ENCODE measurements at places on chromosomes 3 and 15. TPM values are rescaled to one million over a fixed set of nuclear protein-coding genes. Genes with fewer than 3 reads are reported as not detected.

GRCh38 chr3:168622795-168623194 is 527.1 kb upstream of the GOLIM4 start:
- no peak for DNase-seq

DNA sequence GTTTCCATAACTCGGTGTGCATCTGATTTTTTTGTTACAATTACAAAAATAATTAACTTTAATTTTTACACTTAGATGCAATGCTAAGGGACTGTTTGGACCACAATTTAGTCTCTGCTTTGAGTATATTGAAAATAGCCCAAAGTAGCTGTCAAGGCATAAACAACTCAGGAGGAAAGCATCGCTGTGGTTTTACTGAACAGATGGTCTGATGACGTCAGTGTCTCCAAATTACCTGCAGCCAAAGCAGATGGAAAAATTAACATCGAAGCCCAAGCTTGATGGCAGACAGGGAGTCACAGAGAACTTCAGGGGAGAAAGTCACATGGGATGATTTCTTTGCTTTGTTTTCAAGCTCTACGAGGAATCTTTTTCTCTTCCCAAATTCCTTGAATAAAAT is 83.1 kb upstream of the PLCL2 start:
- no peak for DNase-seq

- DNase-seq = no peak
These were observed 36.5 kb upstream of the KLHL6 start for GRCh38 chr3:183591881-183592521.

- DNase-seq = no peak
These were observed 9.6 kb downstream of the EMC3 start for GRCh38 chr3:9976721-9977709.

PTH1R gene
- not detected for total RNA-seq

- DNase-seq = no peak
These were observed 107.8 kb downstream of the SNRK start for GRCh38 chr3:43394041-43394554.

KNG1 gene
- not detected for total RNA-seq

GRCh38 chr3:178735032-178735674 is 198.9 kb downstream of the KCNMB2 start:
- DNase-seq = no peak

- no peak for DNase-seq
These were observed 151.6 kb downstream of the CHST2 start for GRCh38 chr3:143271136-143271535.

FRMD4B gene
- 0.26 TPM for total RNA-seq

GRCh38 chr15:77144492-77145070 is 73.7 kb upstream of the TSPAN3 start:
- DNase-seq = no peak

ALDH1L1 gene
- not detected for total RNA-seq

GRCh38 chr3:186614266-186614596 is 1.4 kb downstream of the AHSG start:
- DNase-seq = no peak

- DNase-seq = no peak
These were observed 192.4 kb upstream of the VEPH1 start for GRCh38 chr3:157695586-157695985.

MASP1 gene
- not detected for total RNA-seq

FAM107A gene
- total RNA-seq = not detected

IGDCC3 gene
- total RNA-seq = not detected

DNA sequence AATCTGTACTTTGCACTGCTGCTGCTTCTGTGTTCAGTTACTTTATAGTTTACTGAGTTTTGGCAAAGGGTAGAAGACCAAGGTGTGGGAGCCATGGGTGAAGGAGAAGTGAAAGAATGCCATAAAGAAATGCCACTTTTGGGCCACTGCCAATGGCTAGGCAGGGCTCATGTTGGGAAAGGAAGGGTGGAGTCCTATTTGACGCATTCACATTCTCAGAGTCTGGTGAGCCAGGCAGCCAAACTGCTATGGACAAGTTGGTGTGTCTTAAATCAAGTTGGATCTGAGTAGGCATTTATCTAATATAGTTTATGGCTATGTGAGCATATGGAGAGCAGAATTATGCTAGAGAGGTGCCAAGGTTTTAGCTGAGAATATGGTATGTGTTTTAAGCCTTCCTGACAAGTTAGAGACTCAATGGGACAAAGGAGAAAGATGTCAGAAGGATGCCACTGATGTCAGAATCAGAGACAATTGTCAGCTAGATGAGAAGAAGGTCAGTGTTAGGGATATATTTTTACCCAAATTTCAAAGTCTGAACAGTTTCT is 296.1 kb downstream of the AGBL1 start:
- DNase-seq = no peak

MKRN2OS gene
- not detected for total RNA-seq

DNA sequence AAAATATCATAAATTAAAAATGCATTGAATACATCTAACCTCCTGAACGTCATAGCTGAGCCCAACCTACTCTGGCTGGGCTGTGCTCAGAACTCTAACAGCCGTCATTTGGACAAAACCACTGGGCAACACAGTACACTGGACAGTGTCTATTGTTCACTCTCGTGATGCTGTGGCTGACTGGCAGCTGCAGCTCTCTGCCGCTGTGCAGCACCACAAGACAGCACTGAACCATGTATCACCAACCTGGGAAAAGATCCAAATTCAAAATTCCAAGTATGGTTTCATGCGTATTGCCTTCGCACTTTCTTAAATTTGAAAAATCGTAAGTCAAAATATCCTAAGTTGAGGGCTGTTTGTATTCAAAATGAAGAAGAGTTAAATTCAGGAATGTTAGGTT is 145.1 kb upstream of the CNTN4 start:
- no peak for DNase-seq

MAGI1 gene
- not detected for total RNA-seq

EPHB1 gene
- not detected for total RNA-seq

DNA sequence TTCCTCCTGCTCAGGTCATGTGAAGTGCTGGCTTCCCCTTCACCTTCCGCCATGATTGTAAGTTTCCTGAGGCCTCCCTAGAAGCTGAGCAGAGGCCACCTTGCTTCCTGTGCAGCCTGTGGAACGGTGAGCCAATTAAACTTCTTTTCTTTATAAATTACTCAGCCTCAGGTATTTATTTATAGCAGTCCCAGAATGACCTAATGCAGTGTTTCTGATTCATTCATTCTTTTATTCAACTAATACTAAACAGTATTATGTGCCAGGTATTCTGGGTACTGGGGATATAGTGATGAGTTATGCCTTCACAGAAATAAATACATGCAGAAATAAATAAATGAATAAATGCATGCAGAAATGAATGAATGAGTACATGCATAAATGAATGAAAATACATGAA is 41.9 kb downstream of the EDEM1 start:
- no peak for DNase-seq

- no peak for DNase-seq
These were observed 49.9 kb upstream of the PHLDB2 start for GRCh38 chr3:111809186-111809585.

- no peak for DNase-seq
These were observed 2.1 kb upstream of the RFT1 start for GRCh38 chr3:53132347-53132746.

GRCh38 chr3:72345237-72345878 is 502.9 kb downstream of the SHQ1 start:
- no peak for DNase-seq

GRCh38 chr3:128281461-128282367 is 128.4 kb downstream of the EEFSEC start:
- no peak for DNase-seq

IMPG2 gene
- 0.96 TPM for total RNA-seq

CLDN1 gene
- total RNA-seq = not detected

DNA sequence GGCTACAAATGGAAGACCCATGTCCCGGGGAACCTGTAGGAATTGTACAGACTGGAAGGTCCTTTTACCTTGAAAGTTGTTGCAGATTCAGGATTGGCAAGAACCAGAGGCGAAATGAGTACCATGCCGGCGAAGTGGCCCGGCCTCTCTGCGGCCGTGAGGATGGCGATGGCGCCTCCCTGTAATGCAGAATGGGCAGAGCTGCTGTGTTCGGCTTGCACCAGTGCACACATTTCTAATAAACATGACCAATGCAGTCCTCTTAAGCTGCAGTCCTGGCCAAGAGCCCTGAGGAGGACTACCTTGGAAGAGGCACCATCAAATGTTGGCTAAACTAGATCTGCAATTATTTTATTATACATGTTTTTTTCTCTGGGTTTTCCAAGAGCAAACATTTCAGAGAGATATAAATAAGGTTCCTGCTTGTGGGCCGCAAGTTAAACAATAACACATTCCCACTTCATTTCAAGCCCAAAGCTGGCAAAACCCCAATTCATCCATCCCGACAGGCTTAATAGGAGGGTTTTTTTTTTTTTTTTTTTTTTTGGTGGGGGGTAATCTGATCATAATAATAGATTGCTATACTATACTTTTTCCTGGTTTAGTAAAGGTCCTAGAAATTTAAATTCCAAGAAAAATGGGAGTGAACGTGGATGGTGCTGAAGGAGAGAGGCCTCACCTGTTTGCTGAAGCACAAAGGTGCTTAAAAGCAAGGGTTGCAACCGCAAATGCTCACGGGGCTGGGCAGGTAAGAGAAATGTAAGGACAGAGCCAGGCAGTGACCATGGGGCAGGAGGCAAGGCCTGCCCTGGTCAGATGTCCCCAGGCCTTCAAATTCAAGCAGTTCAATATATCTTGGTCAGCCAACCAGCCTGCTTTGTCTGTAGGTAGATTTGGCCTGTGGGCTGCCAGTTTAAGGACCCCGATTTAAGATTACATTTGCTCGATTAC is 48.5 kb downstream of the ABTB1 start:
- DNase-seq = no peak

GRCh38 chr3:42042747-42043098 is 48.4 kb upstream of the TRAK1 start:
- no peak for DNase-seq

- DNase-seq = no peak
These were observed 245.0 kb downstream of the NTRK3 start for GRCh38 chr15:88011533-88011932.

DNA sequence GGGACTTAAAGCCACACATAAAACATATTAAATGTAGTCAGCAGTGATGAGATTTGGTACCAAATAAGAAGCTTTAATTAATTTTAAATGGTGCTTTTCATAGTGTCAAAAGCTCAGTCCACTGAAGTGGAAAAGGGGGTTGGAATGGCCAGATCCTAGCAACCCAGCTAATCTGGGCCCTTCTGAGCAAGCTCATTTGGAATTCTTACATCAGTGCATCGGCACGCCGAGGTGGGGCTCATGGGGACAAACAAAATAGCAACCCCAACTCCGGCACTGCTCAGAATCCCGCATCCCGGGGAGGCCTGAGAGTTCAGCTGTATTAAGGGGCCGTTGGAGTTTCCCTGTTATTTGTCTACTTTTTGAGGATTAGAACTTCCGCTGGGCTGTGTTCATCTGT is 526.4 kb downstream of the SOX2 start:
- no peak for DNase-seq

GOLIM4 gene
- total RNA-seq = 0.66 TPM

All from naive thymus-derived CD8-positive, alpha-beta T cell (primary cell).